Activated CD8-positive, alpha-beta memory T cell treated with anti-CD3 and anti-CD28 coated beads, Interleukin-2, amount 10 ng/mL, durations not matched to agents 7 days and 5 days (primary cell): ENCODE measurements at places on chromosomes 11 and 22.
A peak's percentile ranks its signal among the peaks of the same experiment; 100 is the strongest.

DNA sequence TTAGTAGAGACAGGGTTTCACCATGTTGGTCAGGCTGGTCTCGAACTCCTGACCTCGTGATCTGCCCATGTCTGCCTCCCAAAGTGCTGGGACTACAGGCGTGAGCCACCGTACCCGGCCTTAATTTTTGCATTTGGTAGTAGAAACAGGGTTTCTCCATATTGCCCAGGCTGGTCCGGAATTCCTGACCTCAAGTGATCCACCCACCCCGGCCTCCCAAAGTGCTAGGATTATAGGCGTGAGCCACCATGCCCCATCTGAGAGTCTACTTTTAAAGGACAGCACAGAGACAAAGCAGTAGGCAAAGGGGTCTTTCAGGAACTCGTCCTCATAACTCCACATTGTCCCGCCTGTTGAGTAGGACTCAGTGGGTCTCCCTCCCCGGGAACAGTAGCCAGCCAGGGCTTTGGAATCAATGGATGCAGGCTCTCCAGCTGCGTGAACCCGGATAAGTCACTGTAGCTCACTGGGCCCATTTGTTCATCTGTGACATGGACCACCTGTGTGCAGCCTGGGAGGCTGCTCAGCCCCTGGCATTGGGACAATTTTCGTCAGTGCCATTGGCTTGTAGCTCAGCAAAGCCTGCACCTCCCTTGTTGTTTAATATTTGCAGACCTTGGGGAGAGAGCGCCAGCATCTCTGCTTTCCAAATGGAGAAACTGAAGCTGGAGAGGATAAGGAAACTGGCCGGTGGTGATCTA lies 86.1 kb downstream of the ARHGAP8 start:
- no peak for DNase-seq

GRCh38 chr11:12546660-12547059 lies 127.6 kb upstream of the TEAD1 start:
- no peak for DNase-seq

- DNase-seq = no peak
These were observed 4.9 kb downstream of the LMO1 start for GRCh38 chr11:8258784-8259183.

DNA sequence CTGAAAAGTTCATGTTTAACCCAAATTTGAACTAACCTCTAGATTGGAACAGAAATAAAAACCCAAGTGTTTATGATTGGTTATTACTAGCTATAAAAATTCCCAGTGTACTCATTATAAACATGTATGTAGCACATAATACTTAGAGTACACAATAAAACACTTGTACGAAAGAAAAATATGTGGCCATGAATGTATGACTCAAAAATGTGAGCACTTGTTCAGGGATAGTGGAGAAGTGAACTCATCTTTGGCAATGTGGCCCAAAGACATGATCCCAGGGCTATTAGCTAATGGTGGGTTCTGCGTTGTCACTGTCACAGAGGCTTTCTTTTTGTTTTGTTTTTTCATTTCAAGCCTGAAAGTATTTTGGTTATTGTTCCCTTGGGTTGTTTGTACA lies 72.0 kb downstream of the PPFIBP2 start:
- no peak for DNase-seq

- peak; percentile 57 for DNase-seq
These were observed 20.7 kb downstream of the ELF5 start for GRCh38 chr11:34492806-34493414.
